ENCODE measurements at places on chromosomes 7 and 10. TPM values are rescaled to one million over a fixed set of nuclear protein-coding genes. Genes with fewer than 3 reads are reported as not detected.

SLC13A4 gene
- not detected for total RNA-seq

GPRIN2 gene
- not detected for total RNA-seq

FKBP6 gene
- not detected for total RNA-seq

CTAGE4 gene
- not detected for total RNA-seq

SCRN1 gene
- 142 TPM for total RNA-seq

LRRC61 gene
- not detected for total RNA-seq

TMEM176A gene
- total RNA-seq, result not detected

SEMA3A gene
- total RNA-seq, result 67.5 TPM

WNT8B gene
- not detected for total RNA-seq

HKDC1 gene
- 0.40 TPM for total RNA-seq

TMEM225B gene
- 0.19 TPM for total RNA-seq

BAMBI gene
- 2.3 TPM for total RNA-seq

ARL5B gene
- 8.6 TPM for total RNA-seq

ASB4 gene
- total RNA-seq, result not detected

NRCAM gene
- total RNA-seq, result 0.71 TPM

LRGUK gene
- total RNA-seq, result not detected

PNLIPRP3 gene
- total RNA-seq, result not detected

FAM237B gene
- not detected for total RNA-seq

ADAM12 gene
- 7.5 TPM for total RNA-seq

UCMA gene
- total RNA-seq, result not detected

PROSER2 gene
- total RNA-seq, result 2.9 TPM

CACNB2 gene
- not detected for total RNA-seq

TCAF1 gene
- 65.0 TPM for total RNA-seq

PRLHR gene
- total RNA-seq, result not detected

BHLHA15 gene
- total RNA-seq, result not detected

CCNY gene
- total RNA-seq, result 60.0 TPM

CDHR1 gene
- total RNA-seq, result not detected
